CD4-positive, alpha-beta T cell treated with Interleukin-17A for 4 hours (primary cell): ENCODE measurements at places on chromosomes 6 and 20.
A peak's percentile ranks its signal among the peaks of the same experiment; 100 is the strongest.

DNA sequence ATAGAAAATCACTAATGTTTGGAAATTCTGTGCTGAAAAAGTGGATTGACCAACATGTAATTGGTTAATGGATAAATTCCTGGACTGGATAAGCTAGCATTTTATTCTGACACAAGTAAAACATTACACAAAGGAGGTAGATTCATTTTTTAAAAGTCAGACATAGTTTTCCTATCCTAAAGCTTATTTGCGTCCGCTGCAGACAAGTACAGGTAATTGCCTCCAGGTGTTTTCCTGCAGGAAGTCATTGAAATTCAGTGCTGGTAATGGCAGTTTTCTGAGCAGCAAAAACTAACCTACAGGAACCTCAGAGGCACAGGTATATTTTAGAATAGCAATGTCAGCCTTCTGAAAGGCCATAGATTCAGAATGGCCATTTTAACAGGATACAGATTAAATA, 20.0 kb upstream of the HIVEP1 start:
- DNase-seq = no peak

- DNase-seq = no peak
Observed at GRCh38 chr6:137870308-137870644, 3.2 kb downstream of the TNFAIP3 start.

- DNase-seq = no peak
Observed at GRCh38 chr20:16501301-16501700, 71.9 kb downstream of the KIF16B start.

DNA sequence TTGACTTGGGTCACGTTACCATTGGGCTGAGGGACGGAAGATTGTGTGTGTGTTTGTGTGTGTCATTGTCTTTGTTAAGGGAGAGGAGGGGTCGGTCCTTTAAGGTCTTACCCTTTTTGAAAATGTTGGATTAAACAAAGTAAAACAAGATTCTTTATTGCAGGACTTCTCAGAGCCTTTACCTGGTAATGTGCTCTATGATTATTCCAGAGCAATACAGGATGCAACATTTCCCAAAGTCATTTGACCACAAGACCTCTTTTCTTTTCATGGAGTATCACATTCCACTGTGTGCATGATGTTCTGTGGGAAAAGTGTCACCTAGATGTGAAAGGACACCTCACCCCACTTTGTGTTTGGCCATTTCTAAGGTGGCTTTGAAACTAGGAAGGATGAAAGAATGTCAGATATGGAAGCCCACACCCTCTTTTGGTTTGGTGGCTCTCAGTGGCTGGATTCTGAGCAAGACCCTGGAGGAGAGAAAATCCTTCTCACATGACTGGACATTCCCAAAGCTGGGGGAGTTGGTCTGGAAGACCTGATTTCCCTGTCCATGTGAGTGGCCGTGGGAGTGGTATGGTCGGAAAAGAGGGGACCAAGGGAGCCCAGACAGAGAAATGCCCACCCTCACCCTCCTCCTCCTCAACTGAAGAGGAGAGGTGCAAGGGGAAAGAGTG, 18.2 kb upstream of the ZNF831 start:
- DNase-seq = no peak

DNA sequence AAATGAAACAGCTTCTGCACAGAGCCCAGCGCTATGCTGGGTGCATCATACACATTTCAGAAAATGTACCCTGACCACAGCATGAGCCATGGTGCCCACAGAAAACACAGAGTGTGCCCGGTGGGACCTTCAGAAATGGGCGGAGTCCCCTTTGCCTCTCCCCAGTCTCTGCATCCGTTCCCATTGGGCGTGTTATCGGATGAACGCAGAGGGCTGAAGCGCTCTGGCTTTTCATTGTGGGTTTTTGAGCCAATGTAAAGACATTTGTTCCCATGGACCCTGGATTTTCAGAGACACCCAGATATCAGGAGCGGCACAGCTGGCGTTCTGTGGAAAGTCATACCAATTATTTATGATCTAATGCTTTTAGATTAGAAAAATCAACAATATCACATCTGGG, 99.8 kb downstream of the DACT2 start:
- no peak for DNase-seq

GRCh38 chr6:77447254-77447653, 16.0 kb downstream of the HTR1B start:
- DNase-seq = no peak

DNA sequence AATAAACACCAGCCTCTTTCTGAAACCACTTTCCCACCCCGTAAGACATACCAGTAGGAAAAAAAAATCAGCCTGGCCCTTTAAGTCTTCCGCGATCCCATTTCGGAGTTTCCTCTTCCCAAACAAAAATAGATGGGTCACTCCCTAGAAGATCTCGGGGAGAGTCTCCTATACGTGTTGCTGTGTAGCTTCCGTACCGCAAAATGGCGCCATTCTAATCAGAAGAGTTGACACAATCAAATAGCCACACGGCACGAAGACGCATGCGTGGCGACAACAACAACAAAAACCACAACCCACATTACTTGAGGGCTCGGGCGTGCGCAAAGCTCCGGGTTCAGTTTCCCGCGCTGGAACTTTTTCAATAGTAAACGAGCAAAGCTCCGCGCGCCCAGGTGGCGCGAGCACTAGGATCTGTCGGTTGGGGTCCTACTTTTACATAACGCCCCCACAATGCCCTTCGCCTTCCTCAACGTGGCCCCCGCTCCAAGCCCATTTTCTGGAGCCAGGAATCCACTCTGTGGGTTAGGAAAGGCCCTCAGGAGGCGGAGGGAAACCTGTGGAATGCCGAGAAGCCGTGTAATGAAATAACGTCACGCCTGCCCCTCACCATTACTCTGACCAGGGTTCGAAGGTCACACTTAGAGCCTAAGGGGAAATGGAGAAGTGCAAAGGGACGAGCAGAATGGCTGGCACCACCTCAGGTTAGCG, at the start of gene GPANK1:
Gene GPANK1 (minus strand): TSS at position 208 of the 711 bp plus-strand sequence. CDS start 519 bp downstream, outside the sequence.
- peak; percentile 93 for DNase-seq

GRCh38 chr6:144297511-144298100, 12.5 kb downstream of the UTRN start:
- DNase-seq = no peak

DNA sequence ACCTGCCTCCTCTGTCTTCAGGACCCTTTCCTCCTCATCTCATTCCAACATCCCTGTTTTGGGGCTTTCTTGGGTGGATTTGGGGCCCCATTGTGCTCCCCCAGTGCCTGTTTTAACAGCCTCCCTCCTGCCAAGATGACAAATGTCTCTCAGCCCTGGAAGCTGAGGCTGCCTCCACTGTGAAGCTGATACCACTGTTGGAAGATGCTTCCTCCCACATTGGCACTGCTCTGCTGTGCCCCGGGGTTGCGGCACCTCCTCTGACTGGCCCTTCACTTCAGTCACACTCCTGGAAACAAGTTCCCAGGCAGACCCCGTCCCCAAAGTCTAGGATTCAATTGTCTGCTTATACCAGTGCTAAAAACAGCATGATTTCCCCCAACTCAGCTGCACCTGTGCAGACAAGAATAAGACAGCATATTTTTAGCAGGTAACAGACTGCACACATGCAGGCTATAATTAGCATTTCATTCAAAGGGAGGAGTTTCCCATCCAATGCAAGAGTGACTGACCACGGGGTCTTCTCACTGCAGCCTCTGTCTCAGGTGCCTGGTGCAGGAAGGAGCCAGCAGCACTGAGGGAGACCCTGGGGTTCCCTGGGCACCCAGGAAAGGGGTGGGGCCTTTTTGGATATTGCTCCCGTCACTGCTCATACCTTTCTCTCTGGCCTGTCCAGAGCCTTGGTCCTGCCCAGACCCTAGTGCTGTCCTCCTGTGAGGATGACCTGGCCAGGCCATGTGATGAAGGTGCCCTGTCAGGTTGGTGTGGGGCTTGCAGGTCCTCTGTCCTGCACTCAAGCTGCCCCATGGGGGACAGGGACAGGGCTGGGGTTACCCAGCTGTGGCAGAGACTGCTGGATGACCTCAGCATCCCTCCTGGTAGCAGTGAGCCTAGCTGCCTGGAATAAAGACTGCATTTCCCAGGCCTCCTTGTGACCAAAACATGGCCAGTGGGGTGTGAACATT, 31.5 kb upstream of the SULF2 start:
- DNase-seq = no peak
